Amygdala (tissue), 56 donors: ENCODE measurements at places on chromosomes 7 and 10.

DNA sequence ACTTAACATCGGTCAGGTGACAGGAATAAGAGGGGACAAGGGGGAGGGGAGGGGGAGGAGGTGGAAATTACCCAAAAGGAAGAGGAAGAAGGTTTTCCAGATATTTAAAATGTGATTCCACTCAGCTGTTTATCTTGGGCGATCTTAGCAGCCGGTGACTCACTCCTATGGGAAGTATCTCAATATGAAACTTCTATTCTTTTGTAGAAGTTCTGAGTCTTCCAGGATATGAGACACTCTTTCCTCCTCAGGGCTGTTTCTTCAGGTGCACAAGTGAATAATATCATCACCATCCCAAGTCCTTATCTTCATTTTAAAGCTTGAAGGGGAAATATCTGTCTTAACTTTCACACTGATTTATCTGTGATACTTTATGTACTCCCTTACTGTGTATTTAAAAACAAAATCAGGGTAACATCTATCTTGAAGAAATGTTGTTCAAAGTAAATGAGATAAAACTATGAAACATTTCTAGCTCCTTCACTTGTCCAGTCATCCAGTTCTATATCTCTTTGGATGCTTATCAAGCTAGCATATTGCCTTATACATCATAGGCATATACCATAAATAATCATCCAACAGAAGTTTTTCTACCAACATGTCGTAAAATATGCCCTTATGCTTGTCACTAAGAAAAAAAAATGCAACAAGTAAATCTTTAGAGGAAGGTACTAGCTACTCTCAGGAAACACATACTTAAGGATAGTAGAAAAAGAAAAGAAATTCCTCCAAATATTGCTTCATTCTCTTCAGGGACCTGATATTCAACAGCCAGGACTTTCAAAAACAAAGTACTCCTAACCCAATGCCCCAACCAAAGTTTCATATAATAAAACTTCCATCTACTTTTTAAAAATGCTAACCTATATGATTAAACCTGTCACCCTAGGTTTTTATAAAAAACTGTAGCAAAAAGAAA, 13.7 kb downstream of the DOCK4 start:
- DNase-seq = no peak

GRCh38 chr10:8830876-8831275, 776.4 kb downstream of the GATA3 start:
- no peak for DNase-seq

DNA sequence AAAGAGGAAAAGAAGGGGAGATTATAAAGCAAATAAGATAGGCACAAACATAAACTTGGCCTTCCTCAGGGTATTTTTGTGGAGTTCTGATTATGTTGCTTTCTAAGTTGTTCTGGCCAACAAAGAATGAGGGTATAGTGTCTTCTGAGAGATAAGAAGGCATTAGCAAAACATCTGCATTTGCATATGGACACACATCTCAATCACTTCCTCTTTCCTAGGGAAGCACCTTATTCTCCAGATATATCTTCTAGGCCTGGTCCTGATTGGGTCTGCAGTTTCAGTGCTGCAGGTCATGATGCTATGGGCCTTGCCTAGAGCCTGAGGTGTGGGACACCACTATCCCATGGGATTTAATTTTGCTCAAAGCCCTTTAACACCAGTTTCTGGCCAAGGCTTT, 308.8 kb upstream of the PHYHIPL start:
- no peak for DNase-seq

DNA sequence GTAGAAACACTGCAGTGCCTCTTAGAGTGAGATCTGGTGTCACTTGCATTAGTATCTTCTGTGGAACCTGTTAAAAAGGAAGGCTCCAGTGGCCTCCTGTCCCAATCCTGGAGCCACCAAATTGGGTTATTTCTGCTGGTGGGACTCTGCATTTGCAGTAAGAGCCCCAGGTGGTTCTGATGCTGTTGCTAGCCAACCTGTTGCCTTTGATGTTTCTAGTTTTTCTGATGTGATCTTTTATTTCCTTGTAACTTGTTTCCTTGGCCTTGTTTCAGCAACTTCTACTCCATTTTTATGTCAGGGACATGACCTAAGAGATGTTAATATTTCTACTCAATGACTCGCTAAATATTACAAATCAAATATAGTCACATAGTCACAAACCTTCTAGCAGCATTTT, 12.5 kb upstream of the STN1 start:
- no peak for DNase-seq

DNA sequence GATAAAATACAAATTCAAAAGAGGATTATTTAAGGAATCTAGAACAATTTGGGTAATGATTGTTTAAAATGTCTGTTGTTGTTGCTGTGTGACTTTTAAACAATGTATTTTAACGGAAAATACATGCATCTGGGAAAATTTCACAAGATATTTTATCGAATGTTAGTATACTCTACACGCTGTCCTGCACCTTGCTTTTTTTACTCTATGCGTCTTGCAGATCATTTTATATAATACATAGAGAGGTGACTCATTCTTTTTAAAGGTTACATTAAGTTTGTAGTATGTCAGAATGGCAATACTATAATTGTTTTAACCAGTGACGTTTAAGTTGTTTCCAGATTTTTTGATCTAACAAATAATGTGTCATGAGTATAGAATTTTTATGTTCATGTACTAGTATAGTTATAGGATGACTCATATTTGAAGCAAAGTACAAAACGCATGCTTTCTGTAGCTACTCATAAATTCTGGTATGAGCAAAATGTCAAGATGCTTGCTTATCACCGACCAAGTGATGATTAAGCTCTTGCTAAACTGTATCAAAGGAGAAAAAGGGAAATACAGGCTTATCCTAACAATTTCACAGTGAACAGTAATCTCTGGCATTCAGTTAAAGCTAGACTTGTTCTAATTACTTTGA, 4.9 kb downstream of the DKK1 start:
- DNase-seq = no peak

DNA sequence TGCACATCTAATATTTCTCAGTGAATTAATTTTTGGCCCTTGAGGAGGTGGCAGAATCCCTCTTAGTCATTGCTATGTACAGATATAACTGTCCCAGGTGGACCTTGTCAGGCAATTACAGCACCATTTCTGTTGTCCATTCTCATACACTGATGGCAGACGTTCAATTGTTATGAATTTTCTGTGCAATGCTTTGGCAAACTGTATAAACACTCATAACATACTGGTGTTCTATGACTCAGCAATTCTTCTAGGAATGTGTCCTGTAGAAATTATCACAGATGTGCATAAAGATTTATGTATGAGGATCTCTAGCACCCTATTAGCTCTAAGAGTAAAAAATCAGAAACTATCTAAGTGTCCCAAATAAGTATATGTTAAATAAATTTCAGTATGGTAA, 80.8 kb downstream of the DNAJB9 start:
- DNase-seq = no peak

DNA sequence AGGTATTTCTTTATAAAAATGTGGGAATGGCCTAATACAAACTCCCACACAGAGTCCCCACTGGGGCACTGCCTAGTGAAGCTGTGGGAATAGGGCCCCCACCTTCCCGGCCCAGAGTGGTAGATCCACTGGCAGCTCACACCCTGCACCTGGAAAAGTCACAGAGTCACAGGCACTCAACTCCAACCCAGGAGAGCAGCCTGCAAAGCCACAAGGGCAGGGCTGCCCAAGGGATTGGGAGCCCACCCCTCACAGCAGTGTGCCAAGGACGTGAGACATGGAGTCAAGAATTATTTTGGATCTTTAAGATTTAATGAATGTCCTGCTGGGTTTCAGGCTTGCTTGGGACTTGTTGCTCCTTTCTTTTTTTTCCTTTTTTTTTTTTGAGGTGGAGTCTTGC, 5.3 kb upstream of the DNAJC12 start:
- DNase-seq = no peak

GRCh38 chr7:157270060-157270444, 66.8 kb upstream of the DNAJB6 start:
- DNase-seq = no peak

DNA sequence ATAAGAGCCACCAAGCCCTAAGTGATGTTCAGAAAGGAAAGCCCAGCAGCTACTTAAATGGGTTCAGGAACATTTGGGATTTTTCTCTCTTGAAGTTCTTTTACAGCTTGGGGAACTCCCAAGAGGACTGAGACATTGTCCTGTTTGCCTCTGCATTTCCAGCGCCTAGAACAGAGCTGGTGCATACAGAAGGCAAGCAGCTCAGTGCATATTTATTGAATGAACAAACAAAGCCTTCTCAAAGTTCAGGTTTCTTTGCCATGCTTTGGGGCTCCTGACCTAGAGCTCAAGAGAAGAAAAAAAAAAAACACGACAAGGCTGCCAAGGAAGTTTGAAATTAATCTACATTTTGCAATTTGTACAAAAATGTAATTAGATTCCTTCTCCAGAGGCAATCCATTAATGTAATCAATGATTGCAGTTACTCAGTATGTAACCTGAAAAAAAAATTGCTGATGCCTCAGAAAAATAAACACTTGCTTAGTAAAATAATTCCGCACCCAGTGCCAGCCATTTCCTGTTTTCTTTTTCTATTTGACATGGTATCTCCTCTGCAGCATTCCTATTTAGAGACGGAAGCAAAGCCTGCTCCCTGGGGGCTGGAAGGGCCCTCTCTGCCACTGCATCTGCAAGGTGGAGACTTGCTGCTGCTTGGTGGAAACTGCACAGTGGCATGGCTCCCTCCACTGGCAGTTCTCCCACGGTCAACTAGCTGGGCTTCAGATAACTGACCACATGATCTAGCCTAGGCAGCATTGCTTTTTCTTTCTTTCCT, 157.3 kb downstream of the TMEM178B start:
- peak; percentile 7 for DNase-seq

GRCh38 chr10:79070606-79071395, 2.0 kb downstream of the ZMIZ1 start:
- peak; percentile 92 for DNase-seq

DNA sequence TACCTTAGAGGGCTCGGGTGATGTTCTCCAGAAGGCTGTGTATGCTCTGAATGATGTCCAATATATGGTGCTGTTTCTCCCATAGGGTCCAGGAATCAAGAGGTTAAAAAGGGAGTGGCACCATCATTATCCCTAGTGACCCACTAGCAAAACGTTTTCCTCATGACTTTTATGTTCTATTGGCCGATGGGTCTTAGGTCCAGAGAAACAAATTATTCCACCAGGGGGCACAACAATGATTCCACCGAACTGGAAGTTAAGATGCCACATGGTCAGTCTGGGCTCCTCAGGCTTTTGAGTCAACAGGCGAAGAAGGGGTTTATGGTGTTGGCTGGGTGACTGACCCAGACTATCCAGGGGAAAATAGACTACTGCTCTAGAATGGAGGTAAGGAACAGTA, 256.1 kb downstream of the COBL start:
- no peak for DNase-seq

DNA sequence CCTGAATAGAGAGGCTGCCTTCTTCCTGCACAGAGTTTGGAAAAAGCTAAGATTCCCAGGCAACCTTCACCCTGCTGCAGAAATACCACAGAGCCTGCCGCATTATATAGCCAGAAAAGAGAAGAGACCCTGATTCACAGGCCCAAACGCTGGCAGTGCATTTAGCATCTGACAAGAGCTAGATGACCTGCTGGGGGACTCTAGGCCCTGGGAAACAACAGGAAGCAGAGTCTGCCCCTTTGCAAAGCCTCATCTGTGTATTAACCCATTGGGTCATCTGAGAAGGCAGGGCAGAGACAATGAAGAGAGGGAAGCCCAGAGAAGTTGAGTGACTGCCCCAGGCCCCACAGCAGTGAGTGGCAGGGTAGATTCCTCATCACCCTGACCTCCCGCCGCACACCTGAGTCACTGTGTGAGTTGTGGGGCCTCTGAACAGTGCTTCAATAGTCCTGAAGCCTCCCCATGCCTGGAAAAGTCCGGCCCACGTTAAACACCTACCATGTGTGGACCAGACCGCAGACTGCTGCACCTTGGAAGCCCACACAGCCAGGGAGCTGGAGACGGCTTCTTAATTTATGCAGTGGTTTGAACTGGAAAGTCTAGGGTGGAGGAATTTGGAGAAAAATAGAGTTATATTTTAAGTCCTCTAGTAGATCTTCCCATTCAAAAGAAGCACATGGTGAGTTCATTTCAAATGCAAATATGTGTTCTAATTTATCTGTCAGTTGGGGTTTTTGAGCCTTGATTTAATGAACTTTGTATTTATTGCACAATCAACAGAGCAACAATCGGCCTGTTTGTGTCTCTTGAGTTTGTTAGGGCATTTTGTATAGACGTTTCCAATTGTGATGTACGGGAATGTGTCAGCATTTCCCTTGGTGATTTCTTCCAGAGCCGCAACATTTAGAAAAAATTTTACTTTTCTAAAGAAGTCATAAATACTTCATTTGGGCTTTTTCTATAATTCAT, 80.4 kb upstream of the GPR26 start:
- no peak for DNase-seq

GRCh38 chr10:117442944-117443685, 67.9 kb upstream of the PDZD8 start:
- DNase-seq = peak; percentile 69

GRCh38 chr7:17448479-17449423, 150.3 kb downstream of the AHR start:
- no peak for DNase-seq

DNA sequence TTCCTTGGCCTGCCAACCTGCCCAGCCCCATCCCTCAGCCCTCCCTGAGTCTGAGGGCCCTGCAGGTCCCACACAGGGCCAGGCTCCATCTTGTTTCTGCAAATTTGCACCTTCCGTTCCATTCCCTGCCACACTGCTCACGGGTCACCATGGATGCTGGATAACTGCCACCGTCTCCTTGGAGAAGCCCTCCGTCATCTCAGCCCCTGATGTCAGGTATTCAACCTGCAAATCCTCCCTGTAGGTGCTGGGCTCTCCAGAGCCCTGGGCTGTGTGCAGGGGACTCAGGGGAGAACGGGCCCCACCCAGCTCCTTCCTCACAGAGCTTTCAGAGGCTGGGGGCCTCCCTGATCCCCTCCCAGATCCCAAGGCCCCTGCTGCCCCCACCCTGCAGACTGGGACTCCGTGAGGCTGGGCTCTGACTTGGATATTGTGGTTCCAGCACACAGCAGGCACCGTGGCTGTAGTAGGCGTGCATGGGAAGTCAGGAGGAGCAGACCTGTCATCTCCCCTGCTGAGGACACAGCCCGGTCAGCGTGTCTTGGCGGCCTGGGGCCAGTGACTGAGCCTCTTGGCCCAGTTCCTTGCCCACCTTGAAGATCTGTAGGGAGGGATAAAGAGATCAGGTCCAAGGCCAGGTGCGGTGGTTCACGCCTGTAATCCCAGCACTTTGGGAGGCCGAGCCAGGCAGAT, 121.7 kb upstream of the TNRC18 start:
- DNase-seq = no peak

GRCh38 chr7:44052771-44053365, 8.4 kb downstream of the DBNL start:
- no peak for DNase-seq
